ENCODE measurements at places on chromosomes 5 and 9.

- no peak for DNase-seq
Measured at GRCh38 chr5:178555771-178556211, 34.4 kb downstream of the COL23A1 start.

- DNase-seq = peak; percentile 47
Measured at GRCh38 chr5:144206141-144206540, 35.5 kb downstream of the KCTD16 start.

DNA sequence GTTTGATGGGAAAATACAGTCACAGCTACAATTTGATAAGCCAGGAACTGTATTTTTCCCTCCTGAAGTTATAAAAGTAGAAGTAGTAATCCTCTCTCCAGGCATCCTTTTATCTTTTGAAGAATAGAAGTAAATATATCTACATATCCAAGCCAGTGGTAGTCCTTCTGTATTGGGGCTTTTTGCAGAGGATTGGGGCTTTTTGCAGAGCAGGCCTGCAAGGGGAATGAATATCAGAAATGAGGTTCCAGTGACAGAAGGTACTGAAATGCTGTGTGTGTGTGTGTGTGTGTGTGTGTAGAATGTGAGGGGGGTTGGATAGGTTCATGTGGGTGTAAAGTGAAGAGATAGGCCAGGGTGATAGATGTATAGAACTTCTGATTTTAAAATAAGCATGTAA is 127.4 kb downstream of the COMMD10 start:
- DNase-seq = no peak

DNA sequence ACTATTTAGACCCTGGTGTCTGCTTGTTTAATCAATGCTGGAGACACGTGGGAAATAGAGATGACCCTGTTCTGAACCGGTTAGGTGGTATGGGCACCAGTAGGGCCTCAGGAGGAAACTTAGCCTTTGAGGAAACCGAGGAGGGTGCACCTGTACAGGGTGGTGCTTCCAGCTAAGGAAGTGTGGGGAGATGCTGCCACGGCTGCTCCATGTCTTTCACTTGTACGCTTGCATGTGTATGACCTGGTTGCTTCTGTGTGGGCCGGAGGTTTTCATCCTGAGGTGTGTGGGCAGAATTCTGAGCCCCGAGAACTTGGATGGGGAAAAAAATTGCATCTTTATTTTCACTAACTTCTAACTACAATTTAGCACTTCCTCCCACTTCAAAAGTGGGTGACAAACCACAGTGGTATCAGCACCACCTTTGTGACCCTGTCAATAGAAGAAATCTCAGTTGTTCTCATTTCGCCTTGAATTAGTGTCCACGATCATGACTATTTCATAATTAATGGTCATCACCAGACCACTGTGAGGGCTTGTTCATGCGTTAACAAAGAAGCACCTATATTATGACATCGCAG is 99.8 kb upstream of the SPATA31C2 start:
- DNase-seq = no peak

DNA sequence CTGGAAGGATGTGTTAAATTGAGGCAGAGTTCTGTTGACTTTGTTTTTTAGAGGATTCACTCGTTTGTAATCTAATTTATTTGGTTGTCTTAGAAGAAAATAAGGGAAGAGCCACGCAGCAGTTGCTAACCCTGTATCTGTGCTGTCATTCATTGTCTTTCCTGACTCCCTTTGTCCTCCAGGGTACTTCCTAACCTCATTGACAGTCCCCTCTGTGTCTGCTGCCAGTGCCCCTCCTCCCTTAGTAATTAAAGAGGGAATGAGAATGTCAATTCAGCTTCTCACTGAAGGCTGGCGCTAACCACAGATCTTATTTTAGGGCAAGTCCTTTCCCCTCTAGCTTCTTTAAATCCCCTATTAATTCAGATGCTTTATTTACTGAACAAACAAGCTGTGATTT is 84.0 kb downstream of the MAST4 start:
- DNase-seq = no peak

DNA sequence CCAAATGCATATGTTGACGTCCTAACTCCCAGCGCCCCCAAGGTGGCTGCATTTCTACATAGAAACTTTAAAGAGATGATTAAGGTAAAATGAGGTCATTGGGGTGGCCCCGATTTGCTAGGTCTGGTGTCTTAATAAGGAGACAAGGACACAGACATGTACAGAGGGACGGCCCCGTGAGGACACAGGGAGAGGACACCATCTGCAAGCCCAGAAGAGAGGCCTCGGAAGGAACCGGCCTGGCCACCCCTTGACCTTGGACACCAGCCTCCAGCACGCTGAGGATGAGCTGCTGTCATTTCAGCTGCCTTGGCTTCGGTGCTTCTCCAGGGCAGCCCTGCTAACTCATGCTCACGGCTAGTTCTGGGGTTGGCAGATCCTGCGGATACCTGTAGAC is 73.2 kb downstream of the MRPL36 start:
- no peak for DNase-seq

DNA sequence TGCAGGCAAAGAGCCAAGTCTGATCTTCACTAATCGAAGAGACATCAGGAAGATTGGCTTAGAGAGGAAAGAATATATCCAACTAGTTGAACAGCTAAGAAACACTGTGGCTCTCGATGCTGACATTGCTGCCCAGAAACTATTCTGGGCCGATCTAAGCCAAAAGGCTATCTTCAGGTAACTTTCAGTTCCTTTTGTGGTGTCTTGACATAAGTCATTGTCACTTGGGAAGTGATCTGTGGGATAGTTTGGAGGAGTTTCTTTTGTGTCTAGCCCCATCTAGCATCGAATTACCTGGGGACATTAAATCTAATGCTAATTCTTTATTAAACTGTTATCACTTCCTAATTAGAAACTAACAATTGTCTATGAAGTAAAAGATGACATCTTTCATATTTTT is 24.0 kb downstream of the VLDLR start:
- no peak for DNase-seq

- no peak for DNase-seq
Measured at GRCh38 chr5:16179511-16179935, at the start of gene MARCHF11. MARCHF11 (minus strand) TSS chr5:16179791; CDS start chr5:16179575, 216 bp downstream.

- DNase-seq = peak; percentile 51
Measured at GRCh38 chr5:68502531-68502930, 287.0 kb downstream of the PIK3R1 start.

GRCh38 chr5:158849219-158849791 is 250.4 kb downstream of the EBF1 start:
- no peak for DNase-seq

- DNase-seq = peak; percentile 68
Measured at GRCh38 chr5:95081500-95081960, 203.4 kb downstream of the MCTP1 start.

GRCh38 chr9:106887066-106887465 is 24.1 kb downstream of the ZNF462 start:
- DNase-seq = no peak

- peak; percentile 75 for DNase-seq
Measured at GRCh38 chr5:68126886-68127285, 88.7 kb upstream of the PIK3R1 start.

All from EH (cell line).